ENCODE measurements at places on chromosomes 13 and 19. TPM values are rescaled to one million over a fixed set of nuclear protein-coding genes. Genes with fewer than 3 reads are reported as not detected.

Gene DOCK9
- total RNA-seq, result 125 TPM

Gene TGFBR3L
- 0.44 TPM for total RNA-seq

Gene CD70
- total RNA-seq, result 0.76 TPM

Gene CLDN10
- 144 TPM for total RNA-seq

Gene ZNF799
- total RNA-seq, result 7.8 TPM

Gene SHD
- total RNA-seq, result not detected

Gene AKAP11
- total RNA-seq, result 35.2 TPM

Gene TEX26
- total RNA-seq, result not detected

Gene ZNF486
- total RNA-seq, result 12.9 TPM

Gene LGALS7B
- total RNA-seq, result not detected

Gene ATP1A3
- total RNA-seq, result not detected

Gene OR10H1
- 0.09 TPM for total RNA-seq

Gene CAPNS1
- total RNA-seq, result 861 TPM

Gene USHBP1
- 8.9 TPM for total RNA-seq

Gene ZNF723
- total RNA-seq, result not detected

Gene RGL3
- total RNA-seq, result 126 TPM

Gene CXCL17
- not detected for total RNA-seq

Gene ZNF99
- total RNA-seq, result 0.25 TPM

Gene BEST2
- not detected for total RNA-seq

Gene PABPC3
- total RNA-seq, result 0.22 TPM

Gene KCNK6
- 7.2 TPM for total RNA-seq

Gene ZNF561
- total RNA-seq, result 35.5 TPM

Gene POU2F2
- total RNA-seq, result 9.8 TPM

Gene ADGRE1
- 1.3 TPM for total RNA-seq

Gene NANOS3
- total RNA-seq, result 0.35 TPM

Gene SLC17A7
- total RNA-seq, result 1.4 TPM

Gene ZNF571
- total RNA-seq, result 8.1 TPM

Gene ZNF69
- total RNA-seq, result 16.4 TPM

Gene ZNF181
- 13.4 TPM for total RNA-seq

Gene CRLF1
- 28.9 TPM for total RNA-seq

Gene RNU6-9
- not detected for total RNA-seq

Gene SEMA6B
- total RNA-seq, result 17.7 TPM

Gene RASAL3
- total RNA-seq, result 12.1 TPM

Gene LIM2
- total RNA-seq, result not detected

Gene SLC25A23
- 76.6 TPM for total RNA-seq

Gene FFAR1
- total RNA-seq, result not detected

Gene PGLYRP2
- total RNA-seq, result not detected

Gene ZNF221
- total RNA-seq, result 6.2 TPM

Gene TUBA3C
- not detected for total RNA-seq

Gene SIGLEC8
- 1.8 TPM for total RNA-seq

Gene HAUS5
- total RNA-seq, result 15.9 TPM

Gene KRI1
- 29.4 TPM for total RNA-seq

Gene ZNF729
- total RNA-seq, result not detected

Gene CYP2F1
- not detected for total RNA-seq

Gene IGFLR1
- 22.3 TPM for total RNA-seq

Gene CCDC194
- 0.57 TPM for total RNA-seq

Gene CILP2
- total RNA-seq, result 0.41 TPM

Gene ANGPTL8
- 1.9 TPM for total RNA-seq

Gene FCHO1
- total RNA-seq, result 5.9 TPM

Gene MIER2
- 23.4 TPM for total RNA-seq

Gene CCNA1
- total RNA-seq, result 0.98 TPM

Gene IER2
- 73.9 TPM for total RNA-seq

Gene TEX101
- not detected for total RNA-seq

Gene GRIN2D
- total RNA-seq, result 0.54 TPM

Gene PCDH8
- total RNA-seq, result not detected

Gene KL
- total RNA-seq, result 12.5 TPM

Gene XAB2
- 44.4 TPM for total RNA-seq

Gene RFPL4A
- 0.41 TPM for total RNA-seq

Gene ZNF442
- 9.1 TPM for total RNA-seq
